ENCODE measurements at places on chromosomes 2 and 18.

DNA sequence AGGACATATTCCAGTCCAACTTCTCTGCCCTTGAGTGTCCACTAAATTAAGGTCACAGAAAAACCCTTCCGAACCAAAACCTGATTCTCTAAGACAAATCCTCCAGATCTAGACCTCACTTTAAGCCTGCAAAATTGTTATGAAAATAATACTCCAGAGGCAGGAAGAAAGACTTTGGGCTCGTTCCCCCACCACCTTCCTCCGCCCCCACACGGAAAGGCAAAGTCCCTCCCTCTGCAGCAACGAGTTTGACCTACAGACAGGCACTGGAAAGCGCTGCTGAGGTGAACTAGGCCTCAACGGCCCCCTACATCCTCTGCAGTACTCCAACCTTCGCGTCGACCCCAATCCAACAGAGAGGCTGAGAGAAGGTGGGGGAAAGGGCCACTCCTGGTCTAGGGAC, 808 bp downstream of the ATP5MC3 start:
- peak; percentile 48 for DNase-seq

DNA sequence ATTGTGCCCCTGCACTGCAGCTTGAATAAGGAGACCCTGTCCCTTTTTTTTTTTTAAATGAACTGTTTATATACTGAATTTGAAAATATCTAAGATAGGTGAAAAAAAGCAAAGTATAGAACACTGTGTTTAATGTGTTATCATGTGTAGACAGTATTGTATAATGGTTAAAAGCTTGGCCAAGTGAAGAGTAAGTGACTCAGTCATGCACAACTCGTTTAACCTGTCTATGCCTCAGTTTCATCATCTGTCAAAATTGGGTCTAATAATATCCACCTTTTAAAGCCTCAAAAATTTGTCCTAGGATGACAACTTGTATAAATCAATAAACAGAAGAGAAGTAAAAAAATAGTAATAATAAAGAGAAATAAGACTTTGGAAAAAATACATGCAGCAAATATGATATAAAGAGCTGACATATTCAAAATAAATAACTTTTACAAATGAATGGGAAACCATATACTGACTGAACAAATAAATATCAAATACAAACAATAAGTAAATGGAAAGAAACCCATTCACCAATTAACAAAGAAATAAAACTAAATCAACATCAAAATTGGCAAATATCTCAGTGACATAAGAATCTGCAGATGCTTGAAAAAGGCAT, 113.7 kb downstream of the C2orf74 start:
- no peak for DNase-seq

DNA sequence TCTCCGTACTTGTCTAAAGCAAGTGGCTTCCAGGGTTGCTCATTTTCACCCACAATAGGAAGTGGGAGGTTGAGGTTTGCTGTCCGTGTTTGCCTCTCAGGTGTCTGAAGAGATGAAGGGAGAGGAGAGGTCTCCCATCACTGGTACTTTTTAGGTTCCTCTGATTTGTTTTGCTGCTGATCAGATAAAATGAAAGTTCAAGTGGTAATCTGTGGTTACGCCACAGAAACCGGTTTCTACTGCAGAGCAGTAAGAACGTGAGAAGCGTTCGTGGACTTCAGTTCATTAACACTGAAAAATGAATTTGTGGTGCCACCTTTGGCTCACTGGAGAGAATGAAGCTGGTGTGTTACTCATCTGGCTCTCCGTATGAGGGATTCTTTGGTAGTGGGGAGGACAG, 118.2 kb downstream of the GBX2 start:
- no peak for DNase-seq

GRCh38 chr2:107462181-107462580, 364.5 kb upstream of the RGPD4 start:
- no peak for DNase-seq

- DNase-seq = no peak
These were observed 1129.4 kb downstream of the TSN start for GRCh38 chr2:122884889-122885288.

- DNase-seq = no peak
These were observed 67.1 kb downstream of the CERKL start for GRCh38 chr2:181589779-181590178.

- no peak for DNase-seq
These were observed 6.7 kb upstream of the SDC1 start for GRCh38 chr2:20231598-20232026.

DNA sequence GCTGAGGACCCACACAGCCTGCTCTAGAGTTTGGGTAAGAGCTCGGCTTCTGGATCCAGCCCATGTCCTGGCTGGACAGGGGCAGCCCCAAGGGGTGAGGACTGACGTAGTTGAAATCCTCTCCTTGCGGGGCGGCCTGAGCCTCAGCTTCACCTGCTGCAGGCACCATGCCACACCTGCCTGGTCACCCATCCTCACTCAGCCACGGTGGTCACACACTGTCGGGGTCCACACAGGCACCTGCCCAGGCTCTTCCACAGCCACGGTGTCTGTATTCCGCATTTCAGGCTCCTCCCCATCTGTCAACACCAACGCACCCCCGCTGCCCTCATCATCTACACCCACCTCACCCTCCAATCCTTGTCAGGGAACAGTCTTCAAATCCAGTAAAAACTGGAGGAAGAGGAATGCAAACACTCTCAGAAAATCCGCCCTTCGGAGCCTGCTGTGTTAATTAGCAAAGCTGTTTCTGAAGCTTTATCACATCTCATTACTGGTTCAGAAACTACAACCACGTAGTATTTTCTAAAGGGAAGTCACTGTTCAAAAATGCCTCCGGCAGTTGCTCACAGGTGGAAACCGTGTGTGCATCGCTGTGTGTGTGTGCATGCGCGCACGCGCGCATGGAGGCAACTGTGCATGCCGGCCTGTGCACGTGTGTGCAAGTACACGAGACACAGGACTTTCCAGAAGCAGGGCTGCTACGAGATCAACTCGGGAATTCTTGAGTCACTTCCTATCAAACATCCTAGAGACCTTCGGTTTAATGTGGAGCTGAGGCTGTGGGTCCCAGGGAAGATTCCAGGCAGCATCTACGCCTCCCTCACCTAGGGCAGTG, 38.2 kb downstream of the SLC66A2 start:
- no peak for DNase-seq

DNA sequence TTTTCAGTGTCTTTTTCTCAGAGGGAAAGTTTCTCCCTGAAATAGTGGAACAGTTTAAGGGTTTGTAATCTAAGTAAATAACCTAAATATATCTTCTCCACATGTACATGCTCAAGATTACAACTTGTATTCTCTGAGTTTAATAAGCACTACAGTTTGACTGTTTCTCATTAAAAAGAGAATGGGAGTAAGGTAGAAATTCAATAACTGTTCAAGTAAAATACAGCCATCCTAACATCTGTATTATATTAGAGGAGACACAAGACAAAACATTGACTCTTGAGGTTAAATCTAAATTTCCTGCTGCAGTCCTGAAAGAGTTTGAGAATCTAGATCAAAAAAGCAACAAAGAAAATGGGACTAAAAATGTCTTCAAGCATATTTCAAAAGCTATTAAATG, 73.0 kb upstream of the ZNF397 start:
- no peak for DNase-seq

DNA sequence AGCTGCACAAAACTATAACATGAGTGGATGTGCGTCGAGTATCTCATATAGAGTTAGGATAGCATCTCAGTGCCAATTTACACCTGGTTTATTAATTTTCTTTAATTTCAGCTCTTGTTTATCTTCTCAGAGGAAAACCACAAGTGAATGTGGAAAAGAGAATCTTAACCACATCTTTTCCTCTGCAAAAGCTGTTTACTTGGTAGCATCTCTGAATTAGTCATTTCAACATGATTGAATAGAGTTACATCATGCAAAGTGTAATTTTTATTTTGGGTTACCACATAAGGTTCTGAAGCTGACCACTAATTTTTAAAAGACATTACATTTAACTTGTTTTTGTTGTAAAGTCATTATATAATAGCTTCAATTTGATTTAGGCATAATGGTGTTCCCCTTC, 83.8 kb upstream of the FAM237A start:
- no peak for DNase-seq

DNA sequence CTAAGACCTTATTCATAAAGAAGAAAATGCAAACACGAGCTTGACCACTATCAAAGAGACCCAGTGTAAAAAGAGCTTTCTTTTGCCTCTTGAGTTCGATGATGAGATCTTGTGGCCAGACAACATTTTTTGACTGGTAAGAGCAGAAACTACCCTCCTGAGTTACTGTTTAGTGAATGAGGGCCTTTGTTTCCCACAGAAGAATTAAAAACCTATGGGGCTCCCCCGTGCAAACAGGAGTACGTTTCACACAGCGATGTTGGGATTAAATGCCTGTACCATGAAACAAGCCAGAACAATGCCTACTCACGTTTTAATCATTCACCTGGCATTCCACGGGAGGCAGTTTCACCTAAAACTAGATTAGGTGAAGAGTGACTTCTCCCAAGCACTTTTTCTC, 36.0 kb downstream of the MYCN start:
- no peak for DNase-seq

- DNase-seq = no peak
These were observed 80.8 kb downstream of the EHD3 start for GRCh38 chr2:31314761-31315160.

- no peak for DNase-seq
These were observed 98.3 kb downstream of the FMNL2 start for GRCh38 chr2:152433289-152433688.

GRCh38 chr2:49619804-49620203, 465.5 kb upstream of the FSHR start:
- DNase-seq = no peak

DNA sequence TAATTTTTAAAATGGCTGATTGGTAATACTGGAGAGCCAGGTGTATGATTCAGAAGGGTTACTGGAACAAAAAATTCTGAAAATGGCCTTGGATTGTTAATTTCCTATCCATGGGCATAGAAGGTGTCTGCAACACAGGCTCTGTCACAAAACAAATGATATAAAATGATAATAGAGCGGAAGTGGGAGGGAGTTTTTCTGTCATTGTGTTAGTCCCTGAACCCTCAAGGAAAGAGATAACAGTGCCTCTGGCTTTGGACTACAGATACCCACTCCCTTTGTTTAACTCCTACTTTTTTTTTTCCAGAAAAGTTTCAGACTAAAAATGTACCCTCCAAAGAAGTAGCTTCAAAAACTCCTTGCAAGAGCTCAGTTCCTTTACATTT, 28.0 kb upstream of the YES1 start:
- no peak for DNase-seq

GRCh38 chr18:9275890-9276289, 58.7 kb upstream of the TWSG1 start:
- DNase-seq = no peak

- no peak for DNase-seq
These were observed 36.6 kb downstream of the PHLPP1 start for GRCh38 chr18:62751977-62752376.

DNA sequence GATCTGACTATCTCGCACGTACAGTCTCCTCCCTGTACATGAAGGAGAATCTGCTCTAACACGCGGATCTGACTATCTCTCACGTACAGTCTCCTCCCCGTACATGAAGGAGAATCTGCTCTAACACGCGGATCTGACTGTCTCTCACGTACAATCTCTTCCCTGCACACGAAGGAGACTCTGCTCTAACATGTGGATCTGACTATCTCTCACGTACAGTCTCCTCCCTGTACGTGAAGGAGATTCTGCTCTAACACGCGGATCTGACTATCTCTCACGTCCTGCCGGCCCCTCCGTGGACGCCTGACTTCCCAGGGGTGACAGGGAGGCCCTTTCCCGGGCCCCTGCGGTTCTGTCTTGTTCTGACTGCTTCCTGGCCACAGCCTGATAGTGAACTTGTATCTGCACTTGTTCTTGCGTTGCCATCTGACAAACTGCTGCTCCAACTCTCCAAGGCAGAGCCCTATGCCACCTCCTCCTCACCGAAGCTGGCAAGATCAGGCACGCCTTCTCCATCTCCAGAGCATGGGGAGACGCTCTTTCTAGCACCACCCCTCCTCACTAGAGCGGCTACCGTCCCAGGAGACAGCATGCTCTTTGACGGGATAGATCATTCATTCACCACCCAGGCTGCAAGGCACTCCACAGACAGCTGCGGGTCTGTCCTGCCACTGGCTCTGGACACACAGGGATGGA, 238.6 kb downstream of the TWIST2 start:
- no peak for DNase-seq

DNA sequence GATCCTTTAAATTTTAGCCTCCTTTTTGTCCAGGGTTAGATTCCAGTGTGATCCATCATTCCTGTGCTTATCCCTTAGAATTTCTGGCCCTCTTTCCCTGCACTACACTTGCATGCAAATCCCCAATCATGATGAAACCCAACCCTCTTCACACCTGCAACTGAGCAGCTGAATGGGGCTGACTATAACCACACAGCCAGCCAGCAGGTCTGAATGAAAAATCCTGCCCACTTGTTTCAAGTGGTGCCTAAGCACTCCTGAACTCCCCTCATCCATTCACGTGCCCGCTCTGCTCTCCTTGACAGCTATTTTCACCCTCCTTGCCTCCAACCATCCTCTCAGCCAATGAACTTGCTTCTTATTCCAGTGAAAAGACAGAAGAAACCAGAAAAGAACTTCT, 80.5 kb upstream of the AFF3 start:
- DNase-seq = no peak

- DNase-seq = no peak
These were observed 83.5 kb upstream of the RAB12 start for GRCh38 chr18:8525692-8526091.

- no peak for DNase-seq
These were observed 87.8 kb downstream of the CALCRL start for GRCh38 chr2:187360286-187360685.

GRCh38 chr2:236512902-236513435, 56.7 kb upstream of the ACKR3 start:
- no peak for DNase-seq

GRCh38 chr2:238942726-238943300, 94.9 kb downstream of the TWIST2 start:
- DNase-seq = no peak

GRCh38 chr2:238099714-238100048, 459 bp upstream of the ESPNL start:
- no peak for DNase-seq

- DNase-seq = peak; percentile 14
These were observed 26.5 kb downstream of the CRACDL start for GRCh38 chr2:98909317-98910211.

DNA sequence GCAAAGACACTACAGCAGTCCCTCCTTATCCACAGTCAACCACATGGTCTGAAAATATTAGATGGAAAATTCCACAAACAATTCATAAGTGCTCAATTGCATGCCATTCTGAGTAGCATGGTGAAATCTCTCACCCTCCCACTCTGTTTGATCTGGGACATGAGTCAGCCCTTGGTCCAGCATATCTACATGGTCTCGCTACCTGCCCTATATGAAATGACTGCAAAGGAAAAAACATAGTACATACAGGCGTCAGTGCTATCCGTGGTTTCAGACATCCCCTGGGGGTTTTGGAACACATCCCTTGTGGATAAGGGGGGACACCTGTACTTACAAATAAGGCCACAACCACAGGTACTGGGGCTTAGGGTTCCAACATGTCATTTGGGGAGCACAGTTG, 73.7 kb downstream of the CABLES1 start:
- DNase-seq = no peak

GRCh38 chr2:57965219-57965618, 81.4 kb upstream of the VRK2 start:
- no peak for DNase-seq

Measured in amniotic stem cell (primary cell).